Activated gamma-delta T cell (primary cell): ENCODE measurements at places on chromosomes 3 and 15.

DNA sequence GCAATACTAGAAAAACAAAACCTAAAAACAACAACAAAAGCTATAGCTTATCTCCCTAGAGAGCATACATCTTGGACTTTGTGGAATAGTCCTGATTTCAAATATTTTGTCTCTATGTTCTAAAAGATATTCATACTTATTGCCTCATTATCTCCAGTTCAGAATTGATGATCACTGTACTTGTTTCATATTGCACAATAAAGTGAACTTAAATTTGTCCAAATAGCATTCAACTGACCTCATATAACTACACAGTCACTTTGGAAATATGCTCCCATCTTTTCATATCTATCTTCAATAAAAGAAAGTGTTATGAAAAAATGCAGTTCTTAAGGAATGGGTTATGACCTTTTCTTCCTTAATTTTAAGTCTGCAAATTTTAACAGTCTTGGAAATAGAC, 228.6 kb upstream of the CMC1 start:
- no peak for DNase-seq

DNA sequence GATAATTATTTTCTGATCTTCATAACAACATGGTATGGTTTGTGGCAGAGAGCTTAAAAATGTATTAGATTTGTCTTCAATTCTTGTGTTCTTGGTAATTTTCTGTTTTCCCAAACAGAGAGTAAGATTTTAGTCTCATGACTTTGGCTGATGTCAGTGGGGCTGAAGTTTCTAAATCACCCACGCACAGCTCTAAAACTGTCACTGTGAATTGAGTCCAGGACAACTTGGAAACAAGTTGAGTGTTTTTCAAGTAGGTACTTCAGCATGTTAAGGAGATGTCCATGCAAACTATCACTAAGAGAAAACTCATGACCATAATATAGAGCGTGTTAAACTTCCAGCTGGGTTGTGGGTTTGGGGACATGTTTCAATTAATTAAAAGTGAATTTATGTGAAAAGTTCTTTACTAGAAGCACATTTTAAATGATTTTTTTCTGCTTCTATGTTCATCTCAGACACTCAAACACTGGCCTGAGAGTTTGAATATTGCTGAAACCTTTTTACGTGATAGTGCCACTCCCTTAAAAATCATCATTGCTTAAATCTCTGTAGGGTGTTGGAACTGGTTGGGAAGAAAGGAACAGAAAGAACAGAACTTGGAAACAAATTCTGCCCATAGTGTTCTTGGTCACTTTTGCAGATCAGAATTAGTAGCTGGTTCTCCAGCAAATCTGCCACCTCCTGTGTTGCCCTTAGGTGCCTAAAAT, 89.8 kb downstream of the KLHL25 start:
- DNase-seq, result no peak

DNA sequence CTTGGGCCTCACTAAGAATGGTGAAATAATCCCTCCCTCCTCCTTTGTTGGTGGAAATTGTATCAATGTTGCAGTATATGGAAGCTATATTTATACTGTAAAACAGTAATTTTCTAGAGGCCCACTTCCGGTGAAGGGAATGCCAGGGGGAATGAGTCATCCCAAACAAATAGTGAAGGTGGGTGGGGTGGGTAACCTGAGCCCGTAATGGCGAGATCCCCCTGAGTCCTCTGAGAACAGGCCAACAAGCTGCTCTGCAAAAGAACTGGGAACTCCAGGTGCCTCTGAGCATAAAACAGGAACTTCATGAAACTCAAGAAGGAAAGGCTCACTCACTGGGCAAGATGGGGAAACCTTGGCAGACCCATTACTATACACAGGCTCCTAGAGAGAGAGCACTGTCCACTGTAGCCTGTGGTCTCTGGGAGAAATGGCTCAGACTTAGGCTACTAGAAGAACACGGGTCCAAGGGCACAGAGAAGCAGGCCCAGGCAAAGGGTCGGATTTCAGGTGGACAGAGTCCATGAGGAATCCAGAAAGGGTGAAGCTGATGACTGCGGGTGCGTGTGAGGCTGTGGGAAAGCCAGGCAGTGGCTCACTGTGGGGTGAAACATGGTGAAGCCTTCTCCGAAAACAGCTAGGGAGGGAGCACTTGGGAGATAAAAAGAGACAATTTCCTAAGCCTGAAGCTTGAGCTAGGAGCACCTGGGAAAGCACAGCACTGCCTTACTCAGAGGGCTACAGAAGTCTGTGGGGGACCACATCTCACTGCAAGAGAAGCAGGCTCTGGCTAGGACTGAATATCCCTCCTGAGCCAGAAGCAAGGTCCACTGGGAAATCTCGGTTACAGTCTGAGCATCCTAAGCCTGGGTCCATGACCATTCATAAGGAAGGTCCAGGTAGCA, 19.8 kb downstream of the LARP6 start:
- DNase-seq, result no peak

DNA sequence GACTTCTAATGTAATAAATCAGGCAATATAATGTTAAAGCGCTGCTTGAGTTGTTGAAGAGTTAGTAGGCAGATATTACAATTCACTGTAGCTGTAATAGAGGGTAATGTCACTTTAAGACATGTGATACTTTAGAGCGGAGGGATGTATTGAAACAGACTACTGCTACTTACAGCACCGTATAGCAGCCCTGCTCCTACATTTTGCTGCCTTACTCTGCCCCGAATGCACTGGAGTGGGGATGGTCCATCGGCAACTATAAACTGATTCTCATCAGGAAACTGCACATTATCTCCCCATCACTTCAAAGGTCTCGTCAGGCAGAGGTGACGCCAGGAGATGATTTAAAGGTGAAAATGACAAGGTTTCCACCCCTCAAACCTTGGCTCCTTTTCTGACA, 349.7 kb upstream of the SUCLG2 start:
- no peak for DNase-seq

- no peak for DNase-seq
Measured at GRCh38 chr15:90142216-90143165, 40.2 kb upstream of the IDH2 start.

DNA sequence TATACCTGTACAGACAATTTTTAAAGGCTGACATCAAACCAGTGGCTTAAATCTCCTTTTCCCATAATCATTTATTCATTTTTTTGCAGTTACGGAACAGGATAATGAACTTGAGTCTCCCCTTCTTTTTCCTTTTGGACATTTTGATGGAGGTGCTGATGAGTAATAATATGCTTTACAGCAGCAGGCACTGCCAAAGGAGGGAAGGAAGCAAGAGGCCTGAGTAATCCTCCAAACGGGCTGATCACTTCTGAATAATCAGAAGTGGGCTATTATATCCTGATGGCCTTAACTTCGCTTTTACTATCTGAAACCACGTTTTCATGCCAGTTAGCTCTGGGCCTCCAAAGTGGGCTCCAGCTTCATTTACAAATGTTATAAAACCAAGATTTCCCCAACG, 527.2 kb downstream of the FOXP1 start:
- no peak for DNase-seq

DNA sequence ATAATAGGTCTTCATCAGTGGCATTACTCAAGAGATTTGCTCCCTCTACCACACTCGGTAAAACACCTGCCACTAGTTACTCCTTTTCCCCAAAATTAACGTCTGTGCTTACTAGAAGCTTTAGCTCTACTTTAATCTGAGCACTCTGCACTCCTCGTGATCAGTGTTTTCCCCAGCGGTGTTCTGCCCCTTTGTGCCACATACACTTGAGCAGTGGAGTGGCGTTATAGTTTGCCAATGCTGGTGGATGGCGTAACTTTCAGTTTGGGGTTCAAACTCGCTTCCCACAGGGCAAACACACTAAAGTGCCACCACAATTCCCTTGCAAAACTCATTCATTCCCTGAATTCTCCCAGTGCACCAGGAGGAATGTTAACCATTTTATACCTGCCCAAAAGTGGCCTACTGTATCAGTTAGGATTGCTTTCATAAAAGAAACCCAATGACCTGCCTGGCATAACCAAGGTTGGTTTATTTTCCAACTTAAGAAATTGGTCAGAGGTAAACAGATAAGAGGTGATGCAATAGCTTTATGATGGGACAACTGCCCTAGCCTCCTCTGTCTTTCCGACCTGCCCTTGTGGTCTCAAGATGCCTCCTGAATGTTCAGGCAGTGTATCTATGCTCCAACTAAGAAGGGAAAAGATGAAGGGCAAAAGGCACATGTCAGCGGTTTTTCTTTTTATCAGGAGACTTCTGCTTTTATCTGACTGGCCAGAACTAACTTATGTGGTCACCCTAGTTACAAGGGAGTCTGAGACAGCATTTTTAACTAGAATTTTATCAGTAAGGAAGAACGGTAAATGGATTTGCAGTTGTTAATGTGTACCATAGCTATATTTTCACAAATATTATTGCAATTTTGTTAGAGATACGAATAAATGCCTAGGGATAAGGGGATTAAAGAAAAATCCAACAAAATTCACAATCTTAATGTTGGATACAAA, 83.9 kb downstream of the FSIP1 start:
- DNase-seq, result no peak
